ENCODE measurements at places on chromosomes 2 and 18.

DNA sequence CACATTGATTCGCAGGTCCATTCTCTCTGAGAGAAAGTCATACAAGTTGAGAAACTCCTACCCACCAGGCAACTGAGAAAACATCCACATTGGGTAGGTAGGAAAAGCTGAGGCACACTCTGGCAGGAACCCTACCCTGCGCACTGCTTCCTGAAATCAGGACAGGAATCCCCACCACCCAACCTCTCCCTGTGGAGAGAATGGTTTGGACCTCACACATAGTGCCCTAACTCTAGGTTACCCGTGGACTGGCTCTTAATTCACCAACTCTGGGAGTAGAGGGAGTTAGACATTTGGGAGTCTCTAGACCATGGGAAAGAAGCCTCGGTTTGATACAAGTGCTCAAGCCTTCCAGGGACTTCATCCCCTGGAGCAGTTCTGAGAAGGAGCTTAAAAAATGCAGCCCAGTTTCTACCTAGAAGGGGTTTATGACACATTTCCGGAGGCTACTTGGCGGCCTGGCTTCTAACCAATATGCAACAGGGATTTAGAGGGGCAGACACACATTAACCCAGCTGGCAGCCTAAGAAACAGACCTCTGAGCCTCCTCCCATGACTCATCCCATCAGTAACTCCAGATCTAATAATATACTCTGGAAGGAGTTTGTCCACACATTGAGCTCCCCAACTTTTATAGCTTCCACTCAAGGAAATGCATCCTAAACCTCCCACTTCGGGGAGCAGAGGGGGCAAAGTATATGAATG lies 136.7 kb downstream of the EML6 start:
- DNase-seq, result no peak

GRCh38 chr2:143422681-143423080 lies 293.5 kb downstream of the ARHGAP15 start:
- DNase-seq, result no peak

DNA sequence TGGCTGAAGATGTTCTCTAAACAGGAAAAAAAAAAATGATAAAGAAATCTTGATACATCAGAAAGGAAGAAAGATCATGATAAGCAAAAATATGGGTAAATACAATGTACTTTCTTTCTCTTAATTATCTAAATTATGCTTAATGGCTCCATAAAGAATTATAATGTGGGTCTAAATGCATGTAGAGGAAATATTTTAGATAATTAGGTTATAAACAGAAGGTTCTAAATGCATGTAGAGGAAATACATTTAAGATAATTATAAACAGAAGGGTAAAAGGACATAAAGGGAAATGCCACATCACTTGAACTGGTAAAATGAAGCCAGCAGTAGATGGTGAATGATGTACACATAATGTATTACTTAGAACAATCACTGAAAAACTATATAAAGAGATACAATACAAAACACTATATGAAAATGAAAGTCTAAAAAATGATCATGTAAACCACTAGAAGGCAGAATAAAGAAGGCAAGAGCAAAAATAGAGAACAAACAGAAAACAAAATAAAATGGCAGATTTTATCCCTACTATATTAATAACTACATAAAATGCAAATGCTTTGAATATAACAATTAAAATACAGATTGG lies 308.4 kb upstream of the CDH2 start:
- no peak for DNase-seq

- no peak for DNase-seq
Observed at GRCh38 chr18:10130606-10131005, 216.8 kb downstream of the VAPA start.

DNA sequence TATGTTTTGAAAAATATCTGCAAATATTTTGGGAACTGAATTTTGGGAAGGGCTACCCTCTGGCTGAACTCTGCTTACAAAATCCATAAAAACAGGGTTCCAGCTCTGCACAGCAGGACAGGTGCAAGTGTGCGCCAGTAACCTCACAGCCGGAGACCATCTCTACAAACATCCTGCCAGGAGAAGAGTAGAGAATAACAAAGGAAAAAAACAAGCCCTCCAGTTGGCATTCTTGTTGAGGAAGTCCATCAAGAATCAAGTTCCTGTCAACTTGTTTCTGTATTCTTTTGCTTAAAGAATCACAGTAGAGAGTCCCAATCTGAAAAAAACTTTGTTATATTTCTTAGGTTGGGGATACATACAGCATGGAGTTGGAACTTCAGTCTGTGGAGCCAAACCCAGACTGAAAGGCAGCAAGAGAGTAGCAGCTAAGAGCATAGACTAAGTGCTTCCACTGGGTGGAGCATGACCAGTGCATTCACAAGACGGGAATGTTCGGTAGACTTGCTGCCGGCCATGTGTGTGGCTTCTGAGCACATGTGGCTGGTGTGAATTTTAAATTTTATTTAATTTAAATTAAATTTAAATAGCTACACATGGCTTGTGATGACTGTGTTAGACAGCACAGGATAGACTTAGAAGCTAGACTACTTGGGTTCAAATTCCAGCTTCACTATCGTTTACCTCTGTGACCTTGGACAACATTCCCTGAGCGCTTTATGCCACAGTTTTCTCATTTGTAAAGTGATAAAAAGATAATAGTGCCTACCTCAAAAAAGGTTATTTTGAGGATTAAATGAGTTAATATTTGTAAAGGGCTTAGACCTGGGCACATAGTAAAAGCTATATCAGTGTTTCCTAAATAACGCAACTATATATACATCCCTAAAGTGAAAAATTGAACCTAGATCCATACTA lies 41.9 kb downstream of the SPTBN1 start:
- no peak for DNase-seq

DNA sequence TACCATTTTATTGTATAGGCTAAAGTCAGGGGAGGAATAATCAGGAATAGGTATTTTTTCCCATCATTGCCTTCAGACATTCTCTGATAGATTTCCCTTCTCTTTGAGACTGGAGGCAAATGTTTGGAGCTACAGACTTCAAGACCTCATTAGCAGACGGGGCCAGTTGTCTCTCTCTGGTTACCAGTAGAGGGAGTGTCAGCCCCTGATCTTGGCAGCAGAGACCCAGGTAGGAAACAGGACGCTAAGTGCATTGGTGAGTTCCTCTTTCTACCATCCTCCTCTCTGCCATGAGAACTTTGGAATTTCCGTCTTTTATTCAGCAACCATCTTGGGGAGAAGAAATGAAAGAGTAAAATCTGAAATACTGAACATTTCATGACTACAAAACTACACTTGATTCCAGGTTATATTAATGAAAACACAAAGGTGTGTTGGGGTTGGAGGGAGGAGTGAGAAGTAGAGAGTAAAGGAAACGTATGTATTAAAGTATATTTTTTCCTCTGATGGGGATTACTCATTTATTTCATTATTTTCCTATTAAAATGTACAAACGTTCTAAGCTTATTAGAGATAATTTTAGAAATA lies 186.2 kb upstream of the GCFC2 start:
- peak; percentile 49 for DNase-seq

DNA sequence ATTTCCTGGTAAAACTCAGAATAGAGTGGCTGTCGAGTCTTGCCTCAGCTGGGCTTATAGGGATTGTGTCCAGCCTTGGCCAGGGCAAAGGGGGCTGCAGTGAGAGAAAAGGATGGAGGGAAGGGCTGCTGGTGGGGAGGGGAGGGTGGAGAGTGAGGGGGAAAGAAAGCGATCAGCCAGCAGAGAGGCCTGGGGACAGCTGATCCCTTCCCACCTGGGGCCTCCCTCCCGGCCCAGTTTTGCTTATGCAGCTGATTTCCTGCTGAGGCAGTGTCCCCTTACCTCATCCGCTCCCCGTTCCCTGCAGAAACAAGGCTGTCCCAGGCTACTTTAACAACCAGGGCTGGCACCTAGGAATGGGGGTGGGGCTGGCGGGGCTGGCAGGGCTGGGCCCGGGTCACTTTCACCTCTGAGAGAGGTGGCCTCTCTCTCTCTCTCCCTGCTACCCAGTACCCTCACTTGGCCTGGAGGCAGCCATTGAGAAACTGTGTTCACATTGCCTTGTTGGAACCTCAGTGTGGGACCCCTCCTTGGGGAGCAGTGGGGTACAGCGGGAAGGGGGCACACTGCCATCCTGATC lies 12.2 kb upstream of the GMPPA start:
- DNase-seq, result peak; percentile 64

GRCh38 chr2:46963941-46964673 lies 48.5 kb upstream of the MCFD2 start:
- DNase-seq, result no peak

- no peak for DNase-seq
Observed at GRCh38 chr18:79136742-79137141, 67.5 kb downstream of the ATP9B start.

GRCh38 chr2:42032224-42032620 lies 15.6 kb upstream of the PKDCC start:
- DNase-seq, result no peak

DNA sequence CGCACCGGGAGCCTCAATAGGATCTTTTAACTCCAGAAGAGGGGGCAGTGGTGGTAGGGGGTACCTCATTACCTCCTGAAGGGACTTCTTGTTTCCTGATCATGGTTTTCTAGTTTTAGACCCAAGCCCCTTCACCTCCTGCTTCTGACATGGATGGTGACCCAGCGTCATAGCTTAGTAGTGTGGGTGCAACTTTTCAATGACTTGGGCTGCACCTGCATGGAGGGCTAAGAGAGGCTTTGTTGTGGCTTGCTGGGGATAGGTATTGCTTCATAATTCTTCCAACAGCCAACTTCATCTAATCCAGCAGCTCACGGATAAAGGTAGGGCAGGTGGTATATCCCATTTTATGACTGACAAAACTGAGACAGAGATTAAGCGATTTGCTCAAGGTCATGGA lies 3.0 kb downstream of the SLC1A4 start:
- no peak for DNase-seq

DNA sequence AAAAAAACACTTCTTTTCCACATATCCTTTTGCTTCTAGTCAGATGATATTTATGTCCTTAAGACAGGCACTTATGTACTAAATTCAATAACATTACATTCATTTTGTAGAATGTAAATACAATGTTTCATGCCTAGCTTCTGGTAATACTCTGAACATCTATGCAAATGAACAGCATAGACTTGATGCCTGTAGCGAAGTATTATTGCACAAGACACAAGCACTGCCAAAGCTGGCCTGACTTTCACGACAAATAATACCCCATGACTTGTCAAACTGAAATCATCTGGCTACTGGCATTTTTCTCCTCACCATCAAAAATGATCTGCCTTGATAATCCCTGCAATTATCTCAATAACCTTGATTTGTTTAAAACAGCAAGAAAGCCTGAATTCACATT lies 101.3 kb downstream of the L3MBTL4 start:
- DNase-seq, result no peak

DNA sequence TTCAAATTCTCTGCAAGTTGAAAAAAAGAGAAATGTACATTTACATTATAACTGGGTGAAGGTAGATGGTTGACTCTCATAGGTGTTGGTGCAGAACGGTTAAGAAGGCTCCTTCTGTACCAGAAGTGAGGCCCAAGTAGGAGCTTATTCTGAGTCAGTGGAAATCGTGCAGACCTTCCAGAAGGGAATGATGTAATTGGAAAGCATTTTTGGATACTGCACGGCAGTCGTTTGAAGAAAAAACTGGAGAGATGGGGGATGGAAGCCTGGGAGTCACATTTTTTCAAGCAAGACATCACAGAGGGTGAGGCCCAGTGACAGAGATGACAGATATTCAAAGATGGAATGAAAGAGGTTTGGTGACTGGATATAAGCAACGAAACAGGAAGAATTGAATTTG lies 39.4 kb downstream of the HRH4 start:
- no peak for DNase-seq

DNA sequence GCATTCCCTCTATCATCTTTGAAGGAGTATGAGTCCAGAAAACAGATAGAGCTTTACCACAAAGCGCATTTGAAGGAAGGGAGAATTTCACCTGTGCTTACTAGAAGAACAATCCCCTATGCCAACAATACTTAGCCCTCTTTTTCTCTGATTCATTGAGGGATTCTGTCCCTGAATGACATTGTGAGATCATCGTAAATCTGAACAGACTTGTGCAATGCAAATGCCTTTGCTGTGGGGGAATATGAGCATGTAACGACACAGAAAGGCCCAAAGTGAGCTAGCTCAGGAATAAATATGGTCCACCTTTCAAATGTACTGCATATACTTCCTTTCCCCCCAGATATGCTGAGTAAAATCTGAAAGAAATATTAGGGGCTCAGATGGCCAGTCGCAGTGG lies 67.6 kb downstream of the SCN1A start:
- DNase-seq, result no peak

DNA sequence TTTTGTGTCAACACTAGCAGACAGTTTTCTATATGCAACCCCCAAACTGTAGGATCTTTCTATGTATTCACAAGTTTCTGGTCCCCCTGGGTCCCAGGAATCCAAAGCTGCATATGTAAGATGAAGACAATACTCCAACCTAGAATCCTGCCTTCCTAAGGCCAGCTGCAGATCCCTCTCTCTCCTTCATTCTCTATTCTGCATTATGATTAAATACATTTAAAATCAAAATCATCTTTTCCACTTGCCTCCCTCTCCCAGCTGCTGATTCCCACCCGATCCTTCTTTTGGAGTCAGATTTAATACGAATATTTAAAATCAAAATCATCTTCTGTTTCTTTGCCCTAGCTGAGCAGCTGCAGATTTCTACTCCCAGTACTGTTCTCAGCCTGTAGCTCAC lies 783.0 kb upstream of the ZEB2 start:
- no peak for DNase-seq

DNA sequence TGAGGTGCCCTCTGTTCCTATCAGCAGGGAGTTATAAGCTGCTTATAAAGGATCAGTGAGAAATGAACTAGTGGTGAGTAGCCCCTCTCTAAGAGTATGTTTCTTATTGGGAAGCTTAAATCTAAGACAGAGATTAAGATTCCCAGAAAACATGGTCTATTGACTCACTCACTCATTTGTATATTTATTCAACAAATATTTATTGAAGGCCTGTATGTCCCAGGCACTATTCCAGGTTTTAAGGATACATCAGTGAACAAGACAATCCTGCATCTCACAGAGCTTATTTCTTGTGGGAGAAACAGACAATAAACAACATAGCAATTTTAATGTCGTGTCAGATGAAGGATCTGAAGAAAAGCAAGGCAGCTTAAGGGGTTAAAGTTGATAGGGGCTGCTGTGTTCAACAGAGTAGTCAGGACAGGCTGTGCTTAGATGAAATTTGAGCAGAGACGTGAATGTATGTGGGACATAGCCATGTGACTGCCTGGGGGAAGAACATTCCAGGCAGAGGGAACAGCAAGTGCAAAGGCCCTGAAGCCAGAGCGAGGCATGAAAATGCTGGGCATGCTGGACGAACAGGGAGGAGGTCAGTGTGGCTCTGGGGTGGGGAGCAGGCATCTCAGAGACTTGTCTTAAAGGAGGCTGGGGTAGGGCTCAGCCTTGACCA lies 14.8 kb upstream of the PSD4 start:
- DNase-seq, result no peak

DNA sequence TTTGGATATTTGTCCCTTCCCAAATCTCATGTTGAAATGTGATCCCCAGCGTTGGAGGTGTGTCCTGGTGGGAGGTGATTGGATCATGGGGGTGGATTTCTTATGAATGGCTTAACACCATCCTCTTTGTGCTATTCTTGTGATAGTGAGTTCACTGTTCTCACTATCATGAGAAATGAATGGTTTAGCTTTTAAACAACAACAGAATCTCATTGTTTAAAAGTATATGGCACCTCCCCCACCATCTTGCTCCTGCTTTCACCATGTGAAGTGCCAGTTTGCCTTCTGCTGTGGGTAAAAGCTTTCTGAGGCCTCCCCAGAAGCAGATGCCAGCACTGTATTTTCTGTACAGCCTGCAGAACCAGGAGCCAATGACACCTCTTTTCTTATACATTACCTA lies 38.1 kb downstream of the KIAA1328 start:
- no peak for DNase-seq

Measured in glutamatergic neuron (in vitro differentiated cells).